ENCODE measurements at places on chromosomes 12 and 14.

DNA sequence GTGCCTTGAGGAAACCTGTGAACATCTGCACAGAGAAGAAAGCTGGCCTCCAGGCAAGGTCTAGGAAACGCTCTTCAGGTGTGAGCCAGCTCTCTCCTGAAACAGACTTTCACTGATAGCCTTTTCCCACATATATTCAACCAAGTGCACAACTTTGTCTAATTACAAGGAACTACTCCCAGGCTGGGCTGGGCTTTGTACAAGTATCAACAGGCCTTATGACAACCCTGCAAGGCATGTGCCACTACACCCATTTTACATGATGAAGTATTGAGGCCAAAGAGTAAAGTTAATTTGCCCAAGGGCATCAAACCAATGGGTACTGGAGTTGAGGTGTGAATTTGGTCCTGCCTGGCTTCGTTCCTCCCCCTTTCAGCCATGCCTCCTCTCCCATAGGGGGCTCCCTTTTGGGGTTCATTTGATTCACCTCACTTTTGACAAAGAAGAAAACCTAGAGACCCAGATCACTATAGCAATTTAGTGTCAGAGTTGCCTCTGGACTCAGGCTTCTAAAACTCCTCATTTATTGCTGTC is 2.1 kb downstream of the CSRP2 start:
- DNase-seq, result no peak

DNA sequence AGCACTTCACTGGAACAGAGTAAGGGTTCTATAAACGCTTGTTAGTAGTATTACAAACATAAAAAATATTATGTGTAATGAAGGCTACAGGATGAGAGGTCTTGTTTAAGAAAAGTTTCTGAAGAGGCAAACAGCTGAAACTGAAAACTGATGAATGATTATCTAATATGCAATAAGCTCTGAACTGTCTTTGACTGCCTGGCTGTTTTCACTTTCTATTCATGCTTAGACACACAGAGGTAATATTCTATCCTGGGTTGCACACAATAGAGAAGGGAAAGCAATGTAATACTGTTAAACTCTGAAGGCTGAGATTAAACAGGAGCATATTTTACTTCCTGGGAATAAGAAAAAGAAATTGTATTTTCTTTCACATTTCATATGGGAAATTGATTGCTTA is 251.3 kb downstream of the ALX1 start:
- no peak for DNase-seq

- DNase-seq, result no peak
These were observed 18.1 kb downstream of the FAM186B start for GRCh38 chr12:49587174-49587908.

- DNase-seq, result peak; percentile 58
These were observed 85.8 kb downstream of the EXOC5 start for GRCh38 chr14:57182760-57183503.

DNA sequence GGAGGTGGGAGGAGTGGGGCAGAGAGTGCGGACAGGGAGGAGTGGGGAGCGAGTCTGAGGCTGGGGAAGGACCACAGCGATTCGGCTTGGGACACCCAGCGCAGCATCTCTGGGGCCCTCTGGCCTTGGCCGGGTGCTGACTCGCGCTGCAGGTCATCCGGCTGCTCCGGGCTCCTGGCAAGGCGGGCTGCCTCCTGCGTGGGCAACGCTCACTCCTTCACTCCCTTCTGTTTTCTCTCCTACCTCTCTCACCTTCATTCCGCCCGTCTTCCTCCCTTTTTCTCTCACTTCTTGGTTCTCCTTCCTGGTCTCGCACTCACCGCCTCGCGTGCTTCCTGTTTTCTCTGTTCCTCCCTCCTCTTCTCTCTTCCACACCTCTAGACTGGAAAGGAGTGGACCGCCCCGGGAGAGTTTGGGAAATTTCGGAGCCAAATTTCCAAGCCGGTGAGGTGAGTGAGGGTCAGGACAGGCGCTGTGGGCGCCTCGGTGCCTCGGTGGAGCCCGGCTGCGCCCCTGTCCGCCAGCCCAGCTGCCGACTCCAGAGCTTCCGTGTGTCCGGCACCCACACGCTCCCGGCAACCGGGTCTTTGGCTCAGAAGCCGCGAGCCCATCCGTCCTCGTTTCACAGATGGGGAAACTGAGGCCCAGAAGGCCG is 86.7 kb downstream of the B4GALNT3 start:
- no peak for DNase-seq

DNA sequence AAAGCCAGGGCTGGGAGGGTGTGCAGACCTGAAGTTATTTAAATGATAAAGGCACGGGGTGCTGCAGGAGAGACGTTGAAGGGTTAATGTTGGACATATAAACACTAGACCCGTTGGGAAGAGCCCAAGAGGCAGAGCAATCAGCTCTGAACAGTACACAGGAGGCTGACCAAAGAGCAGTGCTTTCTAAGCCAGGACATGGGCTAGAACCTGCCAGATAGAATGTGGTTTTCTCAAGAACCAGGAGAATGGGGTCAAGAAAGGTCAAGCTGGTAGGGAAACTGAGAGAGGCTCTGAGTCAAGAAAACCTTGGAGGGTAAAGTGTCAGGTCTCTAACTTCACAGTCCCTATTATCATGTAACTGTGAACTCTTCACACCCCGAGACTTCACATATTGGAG is 143.2 kb upstream of the EEA1 start:
- DNase-seq, result no peak

DNA sequence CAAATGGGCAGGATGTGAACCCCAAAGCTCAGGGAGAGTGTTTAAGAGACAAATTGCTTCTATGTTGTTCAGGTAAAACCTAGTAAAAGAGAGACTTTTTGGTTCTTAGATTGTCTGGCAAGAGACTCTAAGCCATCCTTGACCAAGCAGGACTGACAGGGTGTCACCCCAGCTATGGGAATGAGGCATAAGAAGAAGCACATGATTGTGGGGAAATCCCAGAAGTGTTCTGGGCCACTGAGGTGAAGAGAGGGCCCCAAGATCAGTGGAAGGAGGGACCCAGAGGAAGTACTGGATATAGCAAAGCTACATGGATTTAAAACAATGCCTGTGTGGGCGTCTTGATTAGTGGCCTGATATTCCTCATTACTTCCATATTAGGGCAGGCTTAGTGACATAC is 99.0 kb downstream of the SAMD4A start:
- no peak for DNase-seq

DNA sequence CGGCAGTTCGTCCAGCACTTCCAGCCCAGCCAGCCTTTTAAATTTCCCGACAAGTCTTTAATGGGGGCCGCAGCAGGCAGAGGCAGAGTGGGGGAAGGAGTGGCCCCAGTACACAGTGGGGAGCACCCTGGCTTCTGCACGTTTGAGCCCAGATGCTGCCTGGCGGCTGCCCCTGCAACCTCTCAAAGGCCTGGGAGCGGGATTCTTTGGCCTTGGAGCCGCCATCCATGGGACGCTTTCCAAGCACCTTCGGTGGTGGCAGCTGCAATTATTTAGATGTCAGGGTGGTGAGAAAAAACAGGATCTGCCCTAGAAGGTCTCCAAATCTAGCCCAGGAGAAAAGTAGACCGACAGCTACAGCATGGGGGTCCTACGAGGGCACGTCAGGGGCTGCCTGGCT is 46.0 kb downstream of the FAM222A start:
- no peak for DNase-seq

- DNase-seq, result no peak
These were observed 180.7 kb upstream of the PRICKLE1 start for GRCh38 chr12:42770261-42770660.

- DNase-seq, result no peak
These were observed 84.2 kb downstream of the SCARB1 start for GRCh38 chr12:124779161-124780141.

- DNase-seq, result no peak
These were observed 24.2 kb upstream of the CLEC14A start for GRCh38 chr14:38280081-38280480.

Data from NCI-H526 (cell line).